ENCODE measurements at places on chromosomes 11 and 22.

- DNase-seq: no peak
Measured at GRCh38 chr11:9072626-9073176, 18.7 kb downstream of the SCUBE2 start.

DNA sequence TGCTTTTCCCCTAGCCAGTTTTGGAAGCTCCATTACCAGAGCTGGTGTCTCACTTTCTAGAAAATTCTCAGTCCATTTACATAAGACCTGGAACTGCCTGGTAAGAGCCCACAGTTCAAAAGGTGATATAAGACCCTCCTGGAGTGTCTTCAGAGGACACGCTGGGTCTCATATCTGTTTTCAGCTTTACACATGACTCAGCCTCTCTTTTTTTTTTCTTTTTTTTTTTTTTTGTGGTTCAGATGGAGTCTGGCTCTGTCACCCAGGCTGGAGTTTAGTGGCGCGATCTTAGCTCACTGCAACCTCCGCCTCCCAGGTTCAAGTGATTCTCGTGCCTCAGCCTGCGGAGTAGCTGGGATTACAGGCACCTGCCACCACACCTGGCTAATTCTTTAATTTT is 30.7 kb downstream of the WEE1 start:
- DNase-seq: no peak

DNA sequence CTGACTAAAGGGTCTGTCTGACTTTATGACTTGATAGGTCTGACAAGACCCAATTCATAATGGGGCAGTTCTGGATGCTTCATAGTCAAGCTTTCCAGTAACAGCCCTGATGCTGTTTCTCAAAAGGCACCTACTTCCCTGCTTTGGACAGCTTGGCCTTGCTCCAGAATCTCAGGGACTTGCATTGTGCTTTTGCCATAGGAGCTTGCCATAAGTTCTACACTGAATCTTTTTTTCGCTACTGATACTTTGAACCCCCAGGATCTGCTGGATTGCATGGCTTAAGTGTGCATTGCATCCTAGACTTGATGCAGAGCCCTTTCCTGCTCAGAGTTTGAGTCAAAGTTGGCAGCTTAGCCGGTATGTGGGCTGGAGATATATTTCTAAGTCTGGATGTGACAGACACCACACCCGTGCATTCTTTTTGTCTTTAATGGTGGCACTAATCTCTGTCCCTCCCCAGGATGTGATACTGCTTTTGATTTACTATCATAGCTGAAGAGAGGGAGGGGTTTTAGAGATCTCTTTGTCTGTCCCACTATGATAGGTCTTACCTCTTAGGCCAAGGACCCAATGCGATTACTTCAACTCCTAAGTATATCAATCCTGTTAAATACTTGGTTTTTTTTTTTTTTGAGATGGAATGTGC is 16.9 kb upstream of the SLC3A2 start:
- no peak for DNase-seq

DNA sequence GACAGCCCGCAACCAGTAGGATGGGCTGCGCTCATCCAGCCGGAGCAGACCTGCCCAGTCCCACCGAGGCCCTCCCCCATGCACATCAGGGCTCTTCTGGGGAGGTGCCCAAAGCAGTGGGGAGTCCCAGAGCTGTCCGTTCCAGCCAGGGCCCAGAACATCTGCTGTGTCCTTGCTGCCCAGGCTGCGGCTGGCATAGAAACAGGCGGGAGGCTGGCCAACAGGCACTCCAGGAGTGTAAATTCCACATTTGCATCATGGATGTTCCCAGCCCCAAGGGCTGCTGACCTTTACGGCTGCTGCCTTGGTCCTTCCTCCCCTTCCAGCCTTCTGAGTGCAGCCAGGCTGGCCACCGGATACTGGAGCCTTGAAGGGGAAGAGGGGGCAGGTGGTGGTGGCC is 30.0 kb upstream of the SYT7 start:
- DNase-seq: no peak

- DNase-seq: no peak
Measured at GRCh38 chr11:597166-597725, 18.5 kb downstream of the IRF7 start.

DNA sequence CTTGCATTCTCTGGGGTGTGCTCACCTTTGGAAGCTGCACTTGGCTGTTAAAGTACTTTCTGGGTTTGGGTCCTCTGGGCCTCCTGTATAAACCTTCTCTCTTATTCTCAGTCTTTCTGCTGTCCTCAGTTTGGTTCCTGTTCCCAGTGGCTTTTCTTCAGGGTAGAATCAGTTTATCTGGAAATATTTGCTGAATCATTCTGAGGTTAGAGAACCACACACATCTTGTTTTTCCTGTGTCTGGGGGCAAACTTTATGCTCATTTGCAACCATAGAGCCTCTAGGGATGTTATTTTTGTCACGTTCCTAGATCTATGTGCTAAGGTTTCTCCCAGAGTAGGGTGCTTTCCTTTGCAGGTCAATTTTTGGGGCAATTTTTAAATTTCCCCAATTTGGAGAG is 224.3 kb upstream of the C11orf87 start:
- DNase-seq: no peak

All from hematopoietic multipotent progenitor cell treated with erythropoietin and hydrocortisone succinate and interleukin-3 and kit ligand, for 15 days (in vitro differentiated cells).